T-helper 17 cell (primary cell): ENCODE measurements at places on chromosomes 16 and 17. TPM values are rescaled to one million over a fixed set of nuclear protein-coding genes. Genes with fewer than 3 reads are reported as not detected.
A peak's percentile ranks its signal among the peaks of the same experiment; 100 is the strongest.

GRCh38 chr16:65117811-65118448, 3.9 kb downstream of the CDH11 start:
- DNase-seq: no peak

GRCh38 chr16:35305476-35305875, 1846.1 kb downstream of the TP53TG3F start:
- no peak for DNase-seq

DNA sequence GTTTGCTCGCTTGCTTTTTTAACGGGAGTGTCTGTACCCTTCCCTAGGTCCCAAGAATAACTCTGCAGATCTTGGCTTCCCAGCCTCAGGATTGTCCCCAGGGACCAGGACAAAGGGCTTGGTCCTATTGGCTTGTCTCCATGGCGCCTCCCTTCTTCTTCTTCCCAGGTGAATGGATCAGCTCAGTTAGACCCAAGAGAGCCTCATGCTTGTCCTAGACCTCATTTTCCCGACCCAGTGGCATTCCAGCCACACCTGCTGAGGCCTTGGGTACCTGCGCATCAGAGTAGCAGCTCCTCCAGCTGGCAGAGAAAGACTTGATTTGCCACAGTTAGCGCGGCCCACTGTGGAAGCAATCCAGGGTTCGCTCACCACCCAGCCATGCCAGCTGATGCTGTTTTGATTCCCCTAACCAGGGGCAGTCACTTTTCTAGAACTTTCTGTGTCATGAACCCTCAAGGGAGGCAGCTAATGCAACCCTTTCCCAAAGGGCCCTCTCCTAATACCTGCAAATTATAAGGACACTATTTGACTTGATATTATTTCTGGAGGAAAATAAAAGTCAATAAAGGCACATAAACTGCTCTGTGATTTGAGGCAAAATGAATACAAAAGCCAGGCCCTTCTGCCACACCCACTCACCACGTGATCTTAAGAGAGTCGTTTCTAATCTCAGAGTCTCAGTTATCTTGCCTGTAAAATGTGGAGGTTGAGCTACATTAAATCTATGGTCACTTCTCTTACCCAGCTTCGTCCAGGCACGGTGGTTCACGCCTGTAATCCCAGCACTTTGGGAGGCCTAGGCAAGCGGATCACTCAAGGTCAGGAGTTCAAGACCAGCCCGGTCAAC, 13.9 kb downstream of the GPR142 start:
- no peak for DNase-seq

- DNase-seq: no peak
Observed at GRCh38 chr17:39187152-39187830, 10.2 kb downstream of the CACNB1 start.

DNA sequence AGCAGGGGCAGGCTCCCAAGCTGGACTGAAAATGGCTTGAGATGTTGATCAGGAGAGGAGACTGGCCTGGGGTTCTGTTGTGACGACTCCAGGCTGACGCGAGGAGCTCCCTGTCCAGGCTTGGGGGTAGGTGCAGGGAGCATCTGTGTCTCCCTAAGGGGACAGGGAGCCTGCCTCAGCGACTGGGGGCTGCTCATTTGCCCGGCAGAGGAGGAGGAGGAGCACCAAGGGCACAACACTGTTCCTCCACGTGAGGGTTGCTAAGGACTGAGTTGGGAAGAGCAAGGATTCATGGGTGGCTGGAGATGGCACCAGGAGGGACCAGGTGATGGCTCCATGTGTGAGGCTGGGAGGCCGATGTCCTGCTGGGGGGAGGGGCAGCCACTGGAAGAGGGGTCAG, 53.3 kb downstream of the USP22 start:
- DNase-seq: no peak

GRCh38 chr16:59053911-59054310, 319.8 kb upstream of the GOT2 start:
- DNase-seq: no peak

- no peak for DNase-seq
Observed at GRCh38 chr16:78170494-78170933, 71.1 kb downstream of the WWOX start.

DNA sequence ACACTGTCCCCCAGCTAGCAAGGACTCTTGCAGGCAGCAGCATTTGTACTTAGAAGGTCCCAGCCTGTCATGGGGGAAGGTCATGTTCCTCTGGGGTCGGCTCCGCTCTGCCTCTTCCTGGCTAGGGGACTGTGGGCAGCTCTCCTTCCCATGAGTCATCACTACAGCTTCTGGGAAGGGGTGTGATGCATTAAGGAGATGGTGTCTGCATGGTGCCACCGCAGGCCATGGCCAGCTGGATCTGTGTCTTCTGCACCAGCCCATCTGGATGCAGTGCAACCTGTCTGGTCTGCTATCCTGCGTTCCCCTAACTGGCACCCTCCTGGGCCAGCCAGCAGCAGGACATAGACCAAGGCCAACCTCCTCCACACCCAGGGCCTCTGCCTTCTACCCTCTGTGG, 6.3 kb downstream of the STARD3 start:
- no peak for DNase-seq

- no peak for DNase-seq
Observed at GRCh38 chr17:50365649-50366393, 7.2 kb downstream of the MRPL27 start.

GRCh38 chr16:4537376-4538343, 913 bp downstream of the CDIP1 start:
- DNase-seq: no peak

DNA sequence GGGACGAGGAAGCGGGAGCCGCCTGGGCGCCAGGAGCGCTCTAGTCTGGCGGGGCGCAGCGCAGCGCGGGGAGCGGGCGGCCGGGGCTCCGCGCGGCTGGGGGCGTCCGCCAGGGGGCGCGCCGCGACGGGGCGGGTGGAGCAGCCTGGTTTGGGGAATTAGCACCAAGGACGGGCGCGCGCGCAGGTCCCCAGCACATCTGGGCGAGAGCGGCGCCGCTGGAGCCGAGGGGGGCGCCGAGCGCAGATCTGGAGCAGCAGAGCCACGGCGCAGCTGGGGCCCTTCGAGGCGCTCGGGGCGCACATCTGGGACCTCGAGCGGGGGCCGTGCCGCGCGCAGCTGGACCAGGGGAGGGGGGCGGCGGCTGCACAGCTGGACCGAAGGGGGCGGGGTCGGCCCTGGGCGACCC, at the start of gene NXPH3:
TSS of gene NXPH3 (plus strand) at position 193 of the 409 bp plus-strand sequence. CDS start 349 bp downstream, outside the sequence.
- DNase-seq: peak; percentile 50

- DNase-seq: no peak
Observed at GRCh38 chr17:19021622-19022083, 17.1 kb upstream of the FAM83G start.

DNA sequence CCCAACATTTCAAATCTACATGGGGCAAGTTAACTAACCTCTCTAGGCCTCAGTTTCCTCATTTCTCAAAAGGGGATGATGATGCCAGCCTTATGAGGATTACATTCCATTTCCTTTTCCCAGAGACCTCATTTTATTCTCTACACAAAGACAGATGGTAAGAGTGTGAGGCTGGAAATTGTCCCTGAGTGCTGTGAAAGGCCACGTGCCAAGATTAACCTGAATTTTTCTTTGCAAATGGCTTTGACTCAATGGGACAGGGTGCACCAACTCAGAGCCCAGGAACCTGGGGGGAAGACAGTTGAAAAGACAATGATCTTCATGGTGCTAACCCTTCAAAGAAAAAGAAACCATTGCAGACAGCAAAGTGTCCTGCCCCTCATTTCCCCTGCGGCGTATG, 332.8 kb downstream of the TMEM114 start:
- no peak for DNase-seq

DNA sequence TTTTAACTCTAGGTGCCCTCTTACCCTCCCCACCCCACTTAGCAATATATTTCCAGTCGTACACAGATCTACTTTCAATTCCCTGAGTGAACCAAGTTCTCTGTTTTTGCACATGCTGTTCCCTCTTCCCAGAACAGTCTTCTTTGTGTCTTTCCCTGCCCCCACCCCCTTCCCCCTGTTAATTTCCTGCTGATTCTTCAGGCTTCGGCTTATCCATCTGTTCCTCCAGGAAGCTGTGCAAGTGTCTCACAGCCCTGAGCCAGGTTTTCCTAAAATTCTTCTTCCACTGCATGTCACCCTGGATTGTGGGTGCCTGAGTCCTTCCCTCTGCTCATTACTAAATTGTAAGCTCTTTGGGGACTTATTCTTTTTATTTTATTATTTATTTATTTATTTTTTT, 12.4 kb upstream of the SPOP start:
- DNase-seq: no peak

- DNase-seq: no peak
Observed at GRCh38 chr17:73261952-73262675, 434 bp upstream of the CPSF4L start.

NXN gene
- total RNA-seq: 4.4 TPM

BOLA2B gene
- total RNA-seq: 60.7 TPM

CLDN7 gene
- 1.2 TPM for total RNA-seq

HP gene
- not detected for total RNA-seq

CDRT15 gene
- total RNA-seq: not detected

NETO2 gene
- 5.3 TPM for total RNA-seq

GP2 gene
- not detected for total RNA-seq

ZNF629 gene
- 1.4 TPM for total RNA-seq
